RKO (cell line): ENCODE measurements at places on chromosomes 11 and 22.

DNA sequence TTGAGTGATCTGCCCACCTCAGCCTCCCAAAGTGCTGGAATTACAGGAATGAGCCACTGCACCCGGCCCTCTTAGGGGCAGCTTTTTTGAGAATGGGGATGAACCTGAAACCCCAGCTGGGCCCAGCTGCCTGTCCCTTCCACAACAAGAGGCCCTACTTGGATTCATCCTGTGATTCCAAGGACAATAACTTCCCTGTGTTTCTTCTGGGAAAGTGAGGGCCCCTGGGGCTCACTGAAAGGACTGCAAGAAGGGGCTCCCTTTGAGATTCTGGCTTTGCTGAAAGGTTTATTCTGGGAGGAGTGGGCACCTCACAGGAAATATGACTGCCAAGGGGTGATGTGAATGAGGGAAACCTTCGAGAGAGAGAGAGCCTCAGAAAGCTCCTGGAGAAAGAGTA, 12.3 kb upstream of the GNAZ start:
- DNase-seq: no peak

DNA sequence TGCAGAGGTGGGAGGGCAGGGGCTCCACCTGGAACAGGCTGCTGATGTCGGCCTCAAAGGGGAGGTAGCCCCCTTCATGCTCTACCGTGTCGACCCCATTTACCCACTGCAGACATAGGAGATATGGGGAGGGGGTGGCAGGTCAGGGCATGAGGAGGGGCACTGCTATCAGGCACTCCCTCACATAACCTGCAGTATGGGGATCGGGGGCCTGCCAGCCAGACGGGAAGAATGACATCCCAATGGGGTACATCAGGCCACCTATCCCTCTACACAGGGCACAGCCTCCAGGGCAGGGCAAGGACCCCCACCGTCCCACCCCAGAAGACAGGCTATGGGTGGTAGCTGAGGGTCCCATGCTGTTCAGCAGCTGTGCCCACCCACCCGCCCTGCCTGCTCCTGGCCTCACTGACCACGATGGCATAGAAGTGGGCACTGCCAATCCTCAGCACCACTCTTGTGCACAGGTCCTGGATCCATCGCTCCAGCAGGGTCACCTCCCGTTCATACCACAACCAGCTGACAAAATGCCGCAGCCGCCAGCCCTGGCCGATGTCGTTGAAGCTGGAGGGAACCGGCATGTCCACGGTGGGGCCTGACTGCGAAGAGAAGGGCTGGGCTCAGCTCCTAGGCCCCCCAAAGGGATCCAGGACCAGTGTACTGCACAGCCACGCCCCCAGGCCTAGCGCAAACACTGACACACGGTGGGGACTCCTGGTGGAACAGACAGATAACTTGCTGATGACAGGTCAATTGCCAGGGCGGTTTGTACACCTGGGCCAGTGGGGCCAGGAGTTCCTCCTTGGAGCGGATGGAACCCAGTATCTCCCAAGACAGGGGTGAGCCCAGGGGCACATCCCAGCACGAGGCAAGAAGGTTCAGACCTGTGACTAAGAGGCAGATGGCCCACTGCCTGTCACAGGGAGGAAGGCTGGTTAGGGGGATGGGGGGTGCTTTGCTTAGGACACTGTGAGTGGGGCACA, 24.1 kb downstream of the RGL4 start:
- no peak for DNase-seq

DNA sequence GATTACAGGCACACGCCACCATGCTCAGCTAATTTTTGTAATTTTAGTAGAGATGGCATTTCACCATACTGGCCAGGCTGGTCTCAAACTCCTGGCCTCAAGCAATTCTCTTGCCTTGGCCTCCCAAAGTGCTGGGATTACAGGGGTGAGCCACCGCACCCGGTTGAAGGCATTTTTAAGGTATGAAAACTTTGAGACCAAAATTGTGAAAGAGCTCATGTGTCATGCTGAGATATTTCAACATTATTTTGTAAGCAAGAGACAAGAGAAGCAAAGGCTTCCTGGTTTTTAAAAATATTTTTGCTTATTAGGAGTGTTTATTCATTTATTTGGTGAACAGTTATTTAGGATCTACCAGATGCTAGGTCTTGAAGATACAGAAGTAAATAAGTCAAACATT, 6.8 kb downstream of the NHERF4 start:
- DNase-seq: no peak

GRCh38 chr11:10326012-10326964, 21.4 kb downstream of the ADM start:
- DNase-seq: no peak

DNA sequence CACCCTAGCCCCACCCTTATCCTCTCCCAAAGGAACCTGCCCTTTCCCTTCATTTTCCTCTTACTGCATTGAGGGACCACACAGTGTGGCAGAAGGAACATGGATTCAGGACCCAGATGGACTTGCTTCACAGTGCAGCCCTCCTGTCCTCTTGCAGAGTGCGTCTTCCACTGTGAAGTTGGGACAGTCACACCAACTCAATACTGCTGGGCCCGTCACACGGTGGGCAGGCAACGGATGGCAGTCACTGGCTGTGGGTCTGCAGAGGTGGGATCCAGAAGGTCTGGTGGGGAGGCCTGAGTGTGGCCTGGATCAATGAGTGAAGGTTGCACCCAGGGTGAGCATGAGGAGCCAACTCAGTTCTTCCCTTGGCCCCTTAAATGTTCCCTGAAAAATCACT, 129.9 kb upstream of the B3GAT1 start:
- no peak for DNase-seq

- no peak for DNase-seq
Observed at GRCh38 chr11:66316849-66317251, at the start of gene CD248. Gene CD248 (minus strand): TSS chr11:66317044. CDS start chr11:66317027, 17 bp downstream.

- DNase-seq: no peak
Observed at GRCh38 chr11:96316869-96317268, 26.1 kb downstream of the MAML2 start.
